ENCODE measurements at places on chromosomes 1 and 21.

DNA sequence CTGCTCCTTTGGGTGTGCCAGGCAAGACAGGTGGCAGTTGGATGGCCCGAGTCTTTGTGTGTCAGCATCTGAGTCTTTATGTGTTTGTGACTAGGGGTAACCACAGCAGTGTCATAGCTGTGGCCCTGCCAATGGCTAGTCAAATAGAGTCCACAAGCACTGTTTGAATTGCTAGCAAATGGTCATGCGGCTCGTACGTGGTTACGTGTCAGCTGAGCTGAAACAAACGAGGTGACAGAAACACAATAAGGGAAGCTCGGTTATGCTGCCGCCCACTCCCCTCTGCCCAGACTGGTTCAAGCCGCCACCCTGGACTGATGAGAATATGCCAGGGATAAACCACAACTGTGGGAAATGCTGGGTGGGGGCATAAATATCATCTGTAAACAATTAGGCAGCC, 174.3 kb upstream of the LMO4 start:
- no peak for DNase-seq
- H3K27me3 ChIP-seq: no peaks in the 10 kb centered on the region
- no peaks in the 10 kb centered on the region for H3K36me3 ChIP-seq
- no peak overlapping the region for H3K27ac ChIP-seq
- peaks cover 10% of the 10 kb centered on the region for H3K4me1 ChIP-seq

GRCh38 chr1:209561532-209561931, 22.0 kb upstream of the CAMK1G start:
- H3K36me3 ChIP-seq: no peaks in the 10 kb centered on the region
- H3K4me3 ChIP-seq: no peak overlapping the region
- H3K27ac ChIP-seq: no peak overlapping the region

GRCh38 chr1:67580691-67581403, 104.2 kb upstream of the GADD45A start:
- H3K4me1 ChIP-seq: peaks cover 11% of the 10 kb centered on the region
- no peak for DNase-seq
- no peaks in the 10 kb centered on the region for H3K27me3 ChIP-seq
- H3K27ac ChIP-seq: peak overlapping the region; percentile 76
- H3K36me3 ChIP-seq: no peaks in the 10 kb centered on the region

- H3K4me1 ChIP-seq: no peaks in the 10 kb centered on the region
- H3K27me3 ChIP-seq: no peaks in the 10 kb centered on the region
Measured at GRCh38 chr1:76989976-76990375, 122.7 kb downstream of the ST6GALNAC5 start.

DNA sequence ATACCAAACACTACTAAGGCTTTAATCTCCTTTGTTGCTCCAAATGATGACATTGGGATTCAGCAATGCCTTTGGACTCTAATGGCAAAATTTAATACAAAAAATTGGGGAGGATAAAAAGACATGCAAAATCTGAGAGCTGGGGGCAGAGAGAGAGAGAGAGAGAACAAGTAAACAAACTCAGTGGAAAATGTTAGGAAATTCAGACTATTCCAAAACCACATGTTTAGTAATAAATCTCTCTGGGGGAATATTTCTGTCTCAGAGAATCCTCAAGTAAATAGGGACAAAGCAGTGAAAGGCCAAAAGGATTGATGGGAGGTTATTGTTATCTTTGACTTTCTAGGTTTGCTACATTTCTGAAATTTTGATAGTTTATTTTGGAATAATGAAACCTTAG, 65.7 kb downstream of the PLA2G4A start:
- no peak for DNase-seq
- H3K27ac ChIP-seq: no peak overlapping the region
- H3K36me3 ChIP-seq: no peaks in the 10 kb centered on the region
- no peaks in the 10 kb centered on the region for H3K27me3 ChIP-seq
- no peaks in the 10 kb centered on the region for H3K4me1 ChIP-seq

All from large intestine (tissue), 12 donors.